NCI-H1092 (cell line): ENCODE measurements at places on chromosomes 6 and 20.

DNA sequence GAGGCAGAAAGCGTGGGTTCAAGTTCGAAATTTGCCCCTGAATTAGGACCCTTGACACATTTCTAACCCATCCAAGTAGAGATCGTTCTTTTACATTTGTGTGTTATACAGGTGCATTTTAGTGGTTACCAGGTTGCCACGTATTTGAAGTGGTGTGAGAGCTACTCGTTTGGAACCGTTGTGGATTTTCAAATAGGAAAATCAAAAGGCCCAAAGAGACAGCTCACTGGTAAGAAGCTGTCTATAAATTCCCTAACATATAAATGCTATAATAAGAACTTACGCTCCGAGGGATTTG lies 1.6 kb upstream of the REV3L start:
- DNase-seq: no peak

- DNase-seq: no peak
Observed at GRCh38 chr6:83417880-83418663, 12.8 kb downstream of the ME1 start.

DNA sequence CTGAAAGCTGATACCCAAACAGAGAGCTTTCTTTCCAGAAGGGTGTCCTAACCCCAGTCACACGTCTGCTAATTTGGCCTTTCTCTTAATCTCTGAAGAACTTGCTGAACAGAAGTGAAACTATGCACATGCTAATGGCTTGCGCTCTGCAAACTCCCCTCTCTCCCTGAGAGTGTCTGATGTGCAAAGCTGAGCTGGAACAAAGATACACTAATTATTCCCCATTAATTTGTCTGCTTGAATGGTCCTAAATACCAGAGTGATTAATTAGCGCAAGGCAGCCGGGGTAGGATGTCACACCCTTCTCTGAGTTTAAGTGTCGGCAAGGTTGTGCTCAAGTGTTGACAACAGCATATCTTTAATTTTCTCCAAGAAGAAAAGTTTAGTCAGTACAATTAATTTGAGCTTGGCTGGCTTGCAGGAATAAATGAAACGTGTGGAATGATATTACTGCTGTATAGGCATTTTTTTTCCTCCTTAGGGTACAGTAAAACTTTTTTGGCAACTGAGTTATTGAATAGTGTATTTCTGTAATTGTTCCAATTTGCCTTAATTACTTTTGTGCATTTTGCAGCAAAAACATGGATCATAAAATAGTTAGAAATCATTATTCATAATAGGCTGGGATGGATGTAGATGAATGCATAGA lies 715.9 kb upstream of the POU3F2 start:
- no peak for DNase-seq

DNA sequence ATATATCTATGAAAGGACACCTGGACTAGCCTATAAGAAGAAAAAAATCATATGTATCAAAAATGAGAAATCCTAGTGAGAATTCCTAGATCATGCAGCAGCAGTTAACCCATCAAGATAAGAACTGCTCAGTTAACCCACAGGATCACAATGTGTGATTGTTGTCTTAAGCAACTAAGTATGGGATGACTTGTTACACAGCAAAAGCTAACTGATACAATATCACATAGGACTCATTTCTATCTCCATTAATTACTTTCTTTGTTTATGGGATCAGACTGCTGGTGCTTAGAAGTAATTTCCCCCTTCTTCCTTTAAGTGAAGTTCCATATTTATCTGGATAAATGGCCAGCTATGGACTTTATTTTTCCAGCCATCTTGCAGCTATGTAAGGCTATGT lies 280.8 kb upstream of the MARCKS start:
- no peak for DNase-seq

GRCh38 chr6:5028921-5029320 lies 25.1 kb upstream of the RPP40 start:
- no peak for DNase-seq

- DNase-seq: no peak
Observed at GRCh38 chr6:53310771-53311585, 37.8 kb downstream of the ELOVL5 start.

DNA sequence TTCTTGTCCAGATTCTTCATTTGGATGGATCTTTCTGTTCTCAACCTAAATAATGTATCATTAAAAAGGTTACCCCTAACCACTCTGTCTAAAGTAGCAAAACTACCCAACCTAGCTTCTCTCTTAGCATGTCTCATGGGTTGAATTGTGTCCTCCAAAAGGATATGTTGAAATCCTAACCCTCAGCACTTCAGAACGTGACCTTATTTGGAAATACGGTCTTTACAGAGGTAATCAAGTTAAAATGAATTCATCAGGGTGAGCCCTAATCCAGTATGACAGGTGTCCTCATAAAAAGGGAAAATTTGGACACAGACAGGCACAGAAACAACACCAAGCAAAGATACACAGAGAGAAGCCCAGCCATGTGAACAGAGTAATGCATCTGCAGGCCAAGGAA lies 6.1 kb upstream of the FRK start:
- no peak for DNase-seq

GRCh38 chr20:40632346-40632976 lies 56.6 kb downstream of the MAFB start:
- DNase-seq: no peak

DNA sequence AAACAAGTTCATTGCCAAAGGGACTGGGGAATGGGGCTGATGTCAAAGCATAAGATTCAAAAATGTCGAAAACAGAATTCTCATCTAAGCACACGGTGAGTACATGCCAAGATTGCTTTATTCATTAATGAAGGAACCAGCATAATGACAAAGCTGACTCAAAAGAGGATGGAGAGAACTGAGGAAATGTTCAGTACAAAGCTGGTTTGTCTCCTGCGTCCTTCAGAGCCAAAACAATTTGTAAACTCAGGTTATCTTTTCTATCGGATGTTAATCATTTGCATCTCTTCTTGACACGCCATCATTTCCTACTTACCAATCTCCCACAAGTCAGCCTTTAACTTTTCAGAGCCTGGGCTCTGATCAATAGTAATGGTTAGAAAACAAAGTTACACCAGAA lies 195.6 kb upstream of the PMEPA1 start:
- no peak for DNase-seq

- no peak for DNase-seq
Observed at GRCh38 chr6:108690326-108691049, 129.8 kb downstream of the FOXO3 start.

DNA sequence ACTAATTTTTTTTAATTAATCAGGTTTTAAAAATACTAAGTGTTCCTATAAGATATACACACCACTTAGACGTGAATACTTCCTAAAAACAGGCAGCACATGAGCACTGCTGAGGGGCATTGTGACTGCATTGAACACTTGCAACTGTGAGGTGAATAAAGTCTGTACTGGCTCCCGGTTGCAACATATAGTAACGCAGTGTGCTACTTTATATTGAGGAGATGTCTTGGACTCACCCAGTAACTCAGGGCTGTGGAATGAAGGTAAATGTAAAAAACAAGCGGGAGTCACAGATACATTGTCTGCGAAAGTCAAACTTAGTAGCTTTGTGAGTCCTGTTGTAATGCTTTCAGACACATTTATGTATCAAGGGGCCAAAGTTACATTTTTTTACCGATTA lies 17.0 kb upstream of the HLA-A start:
- no peak for DNase-seq

DNA sequence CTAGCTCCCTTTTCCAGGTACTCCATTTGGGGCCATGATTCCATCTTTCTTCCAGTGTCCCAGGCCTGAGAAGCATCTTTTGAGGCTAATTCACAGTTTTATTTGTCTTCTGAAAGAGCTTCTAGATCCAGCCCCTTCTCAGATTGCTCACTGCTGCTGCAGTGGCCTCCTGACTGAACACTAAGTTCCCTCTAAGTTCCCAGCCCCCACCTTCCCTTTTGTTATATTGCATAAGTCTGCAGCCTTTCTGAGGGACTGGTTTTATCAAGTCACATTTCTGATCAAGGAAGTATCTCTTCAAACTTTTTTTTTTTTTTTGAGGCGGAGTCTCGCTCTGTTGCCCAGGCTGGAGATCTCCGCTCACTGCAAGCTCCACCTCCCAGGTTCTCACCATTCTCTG lies 10.7 kb downstream of the MAPRE1 start:
- no peak for DNase-seq

DNA sequence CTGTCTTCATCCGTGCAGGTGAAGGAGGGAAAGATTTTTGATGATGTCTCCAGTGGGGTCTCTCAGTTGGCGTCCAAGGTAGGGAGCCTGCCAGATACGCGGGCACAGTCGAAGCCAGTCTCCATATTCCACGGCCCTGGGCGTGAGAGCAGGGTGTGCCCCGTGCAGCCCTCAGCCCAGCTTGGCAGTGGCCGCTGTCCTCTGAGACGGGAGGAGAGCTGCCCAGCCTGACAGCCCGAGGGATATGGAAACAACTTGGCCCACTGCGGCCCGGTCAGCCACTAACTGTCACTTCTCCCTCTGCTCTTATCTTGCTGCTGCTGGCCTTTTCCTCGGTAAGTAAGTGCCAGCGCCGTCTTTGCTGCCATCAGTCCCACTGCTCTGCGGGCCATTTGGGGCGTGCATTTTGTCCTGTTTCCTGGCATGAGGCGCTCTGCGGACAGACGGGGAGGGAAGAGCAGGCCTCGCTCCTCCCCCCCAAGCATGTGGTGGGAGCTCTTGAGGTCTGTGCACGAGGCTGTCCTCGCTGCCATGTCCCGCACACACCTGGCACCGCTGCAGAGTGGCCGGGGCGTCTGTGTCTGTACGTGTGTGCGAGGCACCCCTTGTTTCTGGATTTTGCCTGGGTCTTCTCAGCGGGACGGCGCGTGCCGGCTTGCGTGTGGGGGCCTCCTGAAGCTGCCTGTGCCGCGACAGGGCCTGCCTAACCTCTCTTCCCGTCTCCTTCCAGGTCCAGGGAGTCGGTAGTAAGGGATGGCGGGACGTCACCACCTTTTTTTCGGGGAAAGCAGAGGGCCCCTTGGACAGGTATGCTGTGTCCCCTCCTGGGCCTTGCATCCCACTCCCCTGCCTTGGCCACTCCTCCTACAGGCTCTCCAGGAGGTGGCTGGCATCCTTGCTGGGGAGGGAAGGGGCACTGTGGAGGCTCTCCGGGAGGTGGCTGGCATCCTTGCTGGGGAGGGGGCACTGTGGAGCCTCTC lies 7.1 kb upstream of the COL20A1 start:
- DNase-seq: no peak

GRCh38 chr6:43831191-43831590 lies 61.2 kb downstream of the VEGFA start:
- no peak for DNase-seq

DNA sequence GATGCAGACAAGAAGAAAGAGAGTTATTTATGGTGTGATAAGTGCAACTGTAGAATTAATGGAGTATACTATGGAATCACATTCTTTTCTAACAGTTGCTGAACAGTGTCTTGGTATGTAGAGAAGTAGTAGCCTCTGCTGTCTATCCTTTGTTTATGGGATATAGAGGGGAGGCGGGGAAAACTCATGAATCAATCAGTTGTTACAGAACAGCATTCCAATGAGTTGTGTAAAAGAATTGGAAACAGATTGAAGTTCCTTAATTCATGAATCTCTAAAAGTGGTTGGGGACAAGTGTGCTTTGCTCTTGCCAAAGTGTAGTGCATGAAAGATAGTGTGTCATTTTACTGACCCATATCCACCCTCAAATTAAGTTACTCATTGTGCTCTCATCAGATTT lies 77.7 kb downstream of the FLRT3 start:
- DNase-seq: no peak

- DNase-seq: no peak
Observed at GRCh38 chr6:170124836-170125235, 166.0 kb downstream of the DLL1 start.

DNA sequence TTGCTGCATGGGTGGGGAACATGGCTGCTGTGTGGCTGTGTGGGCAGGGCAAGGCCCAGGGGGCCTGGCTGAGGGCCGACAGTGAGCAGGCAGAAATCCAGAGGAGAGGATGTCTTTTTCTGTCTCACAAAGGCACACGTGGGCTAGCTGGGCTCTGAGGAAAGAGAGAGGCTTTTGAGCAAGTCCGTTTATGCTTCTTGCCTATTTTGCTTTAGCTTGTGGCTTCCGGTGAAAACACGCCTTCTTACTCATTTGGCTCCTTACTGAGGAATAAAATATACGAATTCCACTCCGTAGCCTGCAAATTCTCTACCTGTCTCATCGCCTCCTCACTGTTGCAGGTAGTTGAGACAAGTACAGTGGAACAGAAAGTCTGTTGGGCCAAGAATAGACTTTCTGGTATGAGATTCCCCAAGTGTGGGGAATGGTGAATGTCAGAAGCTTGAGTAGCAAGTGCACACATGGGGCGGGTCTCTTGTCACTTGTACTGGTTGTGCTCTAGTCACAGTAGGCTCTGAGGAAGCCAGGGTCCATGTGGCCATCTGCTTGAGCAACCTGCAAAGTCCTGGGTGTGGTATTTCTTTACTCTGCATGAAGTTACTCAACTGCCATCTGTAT lies 28.4 kb downstream of the WRNIP1 start:
- no peak for DNase-seq

DNA sequence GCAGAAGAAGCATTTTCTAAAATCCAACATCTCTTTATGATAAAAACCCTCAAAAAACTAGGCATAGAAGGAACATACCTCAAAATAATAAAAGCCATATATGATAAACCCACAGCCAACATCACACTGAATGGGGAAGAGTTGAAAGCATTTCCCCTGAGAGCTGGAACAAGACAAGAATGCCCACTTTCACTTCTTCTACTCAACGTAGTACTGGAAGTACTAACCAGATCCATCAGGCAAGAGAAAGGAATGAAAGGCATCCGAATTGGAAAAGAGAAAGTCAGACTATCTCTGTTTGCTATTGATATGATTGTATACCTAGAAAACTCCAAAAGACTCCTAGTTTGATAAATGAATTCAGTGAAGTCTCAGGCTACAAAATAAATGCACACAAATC lies 7.9 kb upstream of the CDK19 start:
- DNase-seq: no peak

- DNase-seq: no peak
Observed at GRCh38 chr6:167543602-167544497, 219.0 kb downstream of the TTLL2 start.

GRCh38 chr6:6749702-6750491 lies 161.4 kb downstream of the LY86 start:
- DNase-seq: no peak

DNA sequence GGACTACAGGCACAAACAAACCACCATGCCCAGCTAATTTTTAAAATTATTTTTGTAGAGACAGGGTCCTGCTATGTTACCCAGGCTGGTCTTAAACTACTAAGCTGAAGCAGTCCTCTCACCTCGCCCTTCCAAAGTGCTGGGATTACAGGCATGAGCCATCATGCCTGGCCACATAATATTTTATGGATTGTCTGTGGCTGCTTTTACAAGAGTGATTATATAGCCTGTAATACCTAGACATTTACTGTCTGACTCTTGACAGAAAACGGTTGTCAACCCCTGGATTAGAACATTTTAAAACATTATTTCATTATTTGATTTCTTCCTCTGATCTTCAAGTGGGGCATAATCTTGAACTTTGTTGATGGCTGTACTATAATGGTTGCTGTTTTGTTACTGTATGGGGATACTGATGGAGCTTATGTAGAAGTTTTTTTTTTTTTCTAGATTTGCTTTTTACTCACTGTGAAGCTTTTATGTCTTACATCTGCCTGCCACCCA lies 14.3 kb downstream of the PARD6B start:
- DNase-seq: no peak
